Kidney (tissue), 22 donors: ENCODE measurements at places on chromosomes 5 and 9. TPM values are rescaled to one million over a fixed set of nuclear protein-coding genes. Genes with fewer than 3 reads are reported as not detected.

The TAF1L gene
- not detected for polyA plus RNA-seq

The ADGRD2 gene
- polyA plus RNA-seq = not detected

The TBCA gene
- 407 TPM for polyA plus RNA-seq

The LAMC3 gene
- polyA plus RNA-seq = 13.4 TPM

The TRIP13 gene
- polyA plus RNA-seq = 0.86 TPM

The ORM1 gene
- polyA plus RNA-seq = 0.73 TPM

The CRHBP gene
- polyA plus RNA-seq = 67.7 TPM

The CCDC69 gene
- 11.1 TPM for polyA plus RNA-seq

The FOXI1 gene
- polyA plus RNA-seq = 48.5 TPM

The SLC28A3 gene
- polyA plus RNA-seq = not detected

The TMEM174 gene
- 59.0 TPM for polyA plus RNA-seq

The SLC34A3 gene
- 36.0 TPM for polyA plus RNA-seq

DNA sequence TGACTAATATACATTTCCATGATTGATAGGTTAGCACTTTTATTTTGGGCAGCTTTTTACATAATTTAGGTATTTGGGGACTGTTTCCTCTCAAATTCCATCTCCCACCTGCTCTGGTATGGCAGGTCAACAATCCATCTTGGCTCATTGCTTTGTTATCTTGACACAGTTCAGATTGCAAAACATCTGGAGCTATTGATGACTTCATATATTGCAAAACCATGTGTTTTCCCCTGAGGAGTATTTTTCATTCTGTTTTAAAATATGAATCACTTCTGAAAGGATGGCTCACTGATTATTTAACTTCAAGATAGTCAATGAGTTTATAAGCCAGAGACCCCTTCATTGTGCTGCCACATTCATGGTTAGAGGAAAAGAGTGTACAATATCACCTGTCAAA is 1206.0 kb upstream of the C9orf72 start:
- DNase-seq = no peak

GRCh38 chr9:103169798-103170197 is 174.7 kb downstream of the CYLC2 start:
- DNase-seq = no peak

GRCh38 chr9:82275258-82275927 is 286.8 kb downstream of the SPATA31D1 start:
- DNase-seq = no peak

- no peak for DNase-seq
Observed at GRCh38 chr5:33291216-33292000, 149.4 kb upstream of the TARS1 start.

DNA sequence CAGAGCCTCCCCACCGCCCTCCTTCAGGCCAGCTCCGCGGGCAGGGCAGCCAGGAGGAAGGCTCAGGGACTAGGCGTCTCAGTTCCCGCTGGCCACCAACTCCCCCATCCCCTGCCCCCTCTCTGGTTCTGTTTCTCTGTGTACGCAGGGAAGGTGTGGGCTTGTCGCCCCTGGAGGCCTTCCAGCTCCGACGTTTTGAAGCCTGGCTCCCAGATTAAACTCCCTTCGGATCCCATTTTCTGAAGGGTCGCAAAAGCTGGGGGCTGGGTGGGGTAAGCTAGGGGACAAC is 346 bp downstream of the ATOX1 start:
- no peak for DNase-seq

GRCh38 chr9:82105729-82106128 is 117.2 kb downstream of the SPATA31D1 start:
- no peak for DNase-seq

DNA sequence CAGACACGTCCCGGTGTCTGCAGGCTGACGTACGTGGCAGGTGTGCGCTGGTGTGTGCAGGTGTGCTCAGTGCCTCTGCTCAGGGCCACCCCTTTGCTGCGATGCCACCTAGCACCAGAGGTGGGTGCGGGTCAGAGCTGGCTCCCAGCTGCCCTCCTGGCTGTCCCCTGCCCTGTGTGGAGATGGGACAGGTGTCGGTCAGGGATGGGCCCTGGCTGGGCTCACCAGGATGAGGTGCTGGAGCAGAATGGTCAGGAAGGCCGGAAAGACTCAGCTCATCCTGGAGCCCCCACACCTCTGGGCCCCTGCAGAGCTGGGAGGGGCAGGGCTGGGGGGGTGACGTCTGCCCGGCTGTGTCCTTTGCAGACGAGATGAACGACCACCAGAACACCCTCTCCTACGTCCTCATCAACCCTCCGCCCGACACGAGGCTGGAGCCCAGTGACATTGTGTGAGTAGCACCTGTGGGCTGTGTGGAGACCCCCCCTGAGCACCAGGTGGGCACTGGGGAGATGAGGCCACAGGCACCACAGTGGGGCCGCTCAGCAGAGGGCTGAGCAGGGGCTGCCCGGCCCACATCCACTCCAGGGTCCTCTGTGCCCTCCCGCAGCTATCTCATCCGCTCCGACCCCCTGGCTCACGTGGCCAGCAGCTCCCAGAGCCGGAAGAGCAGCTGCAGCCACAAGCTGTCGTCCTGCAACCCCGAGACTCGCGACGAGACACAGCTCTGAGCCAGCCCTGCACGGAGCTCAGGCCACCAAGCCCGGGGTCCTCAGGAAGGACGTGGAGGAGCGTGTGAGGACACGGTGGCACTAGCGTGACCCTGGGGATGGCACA is 89.7 kb downstream of the KCNT1 start:
- DNase-seq = no peak

GRCh38 chr5:6489643-6490185 is 41.1 kb downstream of the UBE2QL1 start:
- DNase-seq = no peak

DNA sequence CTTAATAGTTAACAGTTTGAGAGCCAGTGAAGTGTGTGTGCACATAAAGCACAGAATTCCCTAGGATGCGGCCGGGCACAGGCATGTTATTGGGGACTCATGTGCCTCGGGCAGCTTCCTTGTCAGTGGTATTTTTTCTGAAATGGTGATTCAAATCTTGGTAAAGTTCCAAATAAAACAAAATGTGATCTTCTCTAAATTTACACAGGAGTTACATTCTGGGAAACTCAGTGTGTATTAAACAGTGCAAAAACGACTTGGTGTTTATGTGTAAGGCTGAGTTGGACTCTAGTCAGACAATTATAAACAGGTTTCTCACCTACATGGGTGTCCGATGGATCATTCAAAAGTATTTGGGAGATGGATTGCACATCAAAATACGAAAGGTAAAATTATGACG is 48.9 kb downstream of the BOD1 start:
- DNase-seq = no peak

DNA sequence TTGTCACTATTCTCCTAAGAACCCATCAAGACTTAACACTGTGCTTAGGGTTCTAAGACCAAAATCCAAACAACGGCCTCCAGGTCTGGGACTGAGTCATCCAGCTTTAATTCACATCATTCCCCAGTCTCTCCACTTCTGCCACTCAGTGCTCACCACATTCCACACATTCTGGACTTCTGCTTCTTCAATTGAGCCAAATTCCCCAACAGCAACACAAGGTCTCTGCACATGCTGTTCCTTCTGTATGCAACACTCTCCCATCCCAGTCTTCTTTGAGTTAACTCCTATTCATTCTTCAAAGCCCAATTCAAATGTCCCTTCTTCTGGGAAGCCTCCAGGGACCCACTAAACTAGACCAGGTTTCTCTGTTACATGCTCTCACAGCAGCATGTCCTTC is 97.8 kb downstream of the GPR21 start:
- DNase-seq = no peak

GRCh38 chr5:72301557-72301956 is 18.5 kb downstream of the MRPS27 start:
- DNase-seq = no peak

DNA sequence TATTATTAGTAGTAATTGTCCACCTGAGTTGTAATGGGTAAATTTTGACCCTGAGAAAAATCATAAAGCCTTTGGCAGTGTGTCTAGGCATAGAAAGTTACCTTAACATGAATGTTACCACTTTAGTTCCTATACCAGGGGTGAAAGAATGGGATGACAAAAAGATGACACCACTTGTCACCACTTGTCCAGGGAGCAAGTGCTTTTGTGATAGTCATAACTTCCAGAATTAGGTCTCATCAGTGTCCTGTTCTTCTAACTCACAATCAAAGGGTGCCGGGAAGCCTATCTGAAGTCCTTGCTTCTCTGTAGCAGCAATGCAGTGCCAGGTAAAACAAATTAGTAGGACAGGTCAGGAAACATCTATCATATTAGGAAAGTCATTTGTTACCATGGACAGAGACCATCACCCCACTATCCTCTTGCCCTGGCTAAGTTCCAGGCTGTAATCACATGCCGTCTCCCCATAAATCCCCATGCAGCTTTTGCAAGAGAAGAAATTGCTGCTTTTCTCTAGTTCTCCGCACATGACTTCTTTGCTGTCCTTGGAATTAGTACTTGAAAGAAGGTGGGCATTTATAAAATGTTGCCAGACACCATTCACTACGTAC is 156.5 kb upstream of the SGCD start:
- DNase-seq = no peak

GRCh38 chr5:150143350-150144245 is 12.0 kb downstream of the PDGFRB start:
- DNase-seq = no peak

DNA sequence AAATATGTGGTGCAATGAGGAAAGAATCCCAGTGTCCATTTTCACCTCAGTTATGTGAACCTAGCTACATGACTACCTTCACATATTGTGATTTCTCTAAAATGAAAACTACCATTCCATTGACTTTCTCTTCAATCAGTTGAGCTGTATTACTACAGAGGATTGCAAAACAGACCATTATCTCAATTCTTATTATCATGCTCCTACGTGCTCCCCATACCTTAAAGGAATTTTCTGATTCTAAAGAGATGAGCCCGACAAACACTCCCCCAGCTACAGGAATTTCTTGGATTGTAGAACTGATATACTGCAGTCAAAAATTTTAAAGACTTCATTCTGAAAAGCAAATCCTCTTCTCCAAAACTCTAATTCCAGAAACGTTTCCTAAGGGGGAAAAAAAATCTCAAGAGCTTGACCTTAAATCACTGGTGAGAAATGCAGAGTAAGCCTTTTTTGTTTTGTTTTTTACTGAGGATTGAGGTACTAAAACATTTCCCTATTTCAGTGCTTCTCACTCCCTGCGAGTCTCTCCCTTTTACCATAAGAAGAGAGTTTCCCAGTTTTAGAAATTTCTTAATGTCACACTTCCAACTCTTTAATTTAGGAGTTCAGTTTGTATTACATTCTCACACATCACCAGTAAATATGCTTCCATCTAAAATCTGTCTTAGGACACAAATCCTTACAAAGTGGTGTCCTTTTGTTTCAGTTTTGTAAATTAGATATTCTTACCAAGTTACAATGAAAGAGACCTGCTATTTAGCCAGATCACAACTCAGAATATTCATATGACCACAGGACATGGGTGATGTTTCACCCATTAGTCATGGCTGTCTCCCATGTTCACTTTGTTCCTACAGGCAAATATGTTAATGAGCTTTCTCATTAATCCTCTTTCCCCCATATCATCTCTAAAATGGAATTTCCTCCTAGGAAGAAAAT is 203.8 kb downstream of the TSSK1B start:
- no peak for DNase-seq

DNA sequence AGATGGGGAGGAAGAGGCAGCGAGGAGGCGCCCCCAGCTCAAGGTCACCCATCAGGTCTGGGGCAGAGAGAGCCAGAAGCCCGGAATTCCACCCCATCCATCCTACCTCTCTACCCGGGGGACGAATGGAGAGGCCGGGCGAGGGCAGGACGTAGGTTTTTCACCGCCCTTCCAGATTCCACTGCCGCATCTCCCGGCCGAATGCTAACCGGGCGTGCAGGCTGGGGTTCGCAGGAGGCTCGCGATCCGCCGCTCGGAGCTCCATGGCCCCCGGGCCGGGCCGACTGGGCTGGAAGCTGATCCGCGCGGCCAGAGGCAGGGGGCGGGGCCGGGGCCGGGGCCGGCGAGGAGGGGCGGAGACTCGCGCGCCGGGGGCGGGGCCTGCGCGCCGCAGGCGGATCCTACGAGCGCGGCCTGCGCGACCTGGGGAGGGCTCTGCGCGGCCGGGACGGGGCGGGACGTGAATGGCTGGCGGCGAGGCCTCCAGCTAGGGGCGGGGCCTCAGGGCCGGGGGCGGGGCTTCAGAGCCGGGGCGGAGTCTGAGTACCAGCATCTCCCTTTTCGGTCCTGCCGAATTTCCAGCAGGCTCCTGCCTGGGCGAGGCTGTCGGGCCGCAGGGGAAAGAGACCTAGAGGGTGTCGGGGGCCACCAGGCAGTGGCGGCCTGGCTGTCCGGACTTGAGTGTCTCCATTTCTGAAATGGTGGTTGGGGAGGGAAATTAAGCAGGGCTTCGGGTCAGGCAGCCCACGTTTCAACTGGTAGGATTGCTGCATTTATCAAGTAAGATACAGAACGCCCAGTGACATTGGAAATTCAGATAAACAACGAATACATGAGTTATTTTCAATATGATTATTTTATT is at the start of gene ST6GALNAC4:
Gene ST6GALNAC4, minus strand, starts transcription at position 322 of the 862 bp plus-strand sequence. CDS start 622 bp downstream, outside the sequence.
- DNase-seq = peak; percentile 96

- DNase-seq = peak; percentile 82
Observed at GRCh38 chr5:73451224-73452130, 2.9 kb upstream of the FOXD1 start.

GRCh38 chr9:93229636-93230035 is 45.7 kb downstream of the WNK2 start:
- DNase-seq = no peak

DNA sequence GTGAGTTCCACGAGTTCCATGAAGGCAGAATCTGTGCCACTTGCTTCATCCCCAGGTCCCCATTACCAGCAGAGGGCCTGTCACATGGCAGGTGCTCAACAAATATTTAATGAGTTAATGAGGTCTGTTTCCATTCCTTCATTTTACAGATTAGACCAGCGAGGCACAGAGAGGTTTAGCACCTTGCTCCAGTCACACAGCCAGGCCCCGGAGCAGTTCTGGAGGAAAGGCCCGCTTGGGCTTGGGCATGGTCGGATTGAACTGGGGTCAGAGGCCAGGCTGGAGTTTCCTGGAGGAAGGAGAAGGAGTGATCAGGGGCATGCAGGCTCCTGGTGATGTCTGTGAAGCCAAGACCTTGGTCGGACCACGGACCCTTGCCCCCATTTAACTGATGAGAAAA is 4.0 kb upstream of the ST6GALNAC4 start:
- no peak for DNase-seq

- DNase-seq = peak; percentile 96
Observed at GRCh38 chr5:134524272-134524825, 1.1 kb upstream of the JADE2 start.

GRCh38 chr5:172641359-172642050 is 442 bp downstream of the NEURL1B start:
- DNase-seq = peak; percentile 77

DNA sequence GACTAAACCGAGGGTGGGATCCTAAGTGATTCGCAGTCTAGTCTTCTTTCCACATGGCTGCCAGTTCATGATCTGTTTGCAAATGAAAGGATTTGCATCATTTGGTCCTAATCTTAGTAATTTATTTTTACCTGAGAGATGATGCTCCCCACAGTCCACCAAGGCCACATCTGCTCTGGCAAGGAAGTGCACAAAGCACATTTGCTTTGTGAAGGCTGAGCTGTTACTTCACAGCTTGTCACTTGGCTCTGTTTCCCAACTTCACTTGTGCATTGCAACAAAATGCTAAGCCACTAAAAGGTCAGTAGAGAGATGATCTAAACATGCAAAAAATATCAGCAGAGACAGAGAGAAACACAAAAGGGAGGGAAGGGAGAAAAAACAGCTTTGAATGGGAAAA is 128.5 kb upstream of the VLDLR start:
- peak; percentile 58 for DNase-seq
